Stimulated activated CD8-positive, alpha-beta memory T cell treated with anti-CD3 and anti-CD28 coated beads, Interleukin-4, amount 100 ng/mL, for 1 hour (primary cell): ENCODE measurements at places on chromosomes 7 and 10.

DNA sequence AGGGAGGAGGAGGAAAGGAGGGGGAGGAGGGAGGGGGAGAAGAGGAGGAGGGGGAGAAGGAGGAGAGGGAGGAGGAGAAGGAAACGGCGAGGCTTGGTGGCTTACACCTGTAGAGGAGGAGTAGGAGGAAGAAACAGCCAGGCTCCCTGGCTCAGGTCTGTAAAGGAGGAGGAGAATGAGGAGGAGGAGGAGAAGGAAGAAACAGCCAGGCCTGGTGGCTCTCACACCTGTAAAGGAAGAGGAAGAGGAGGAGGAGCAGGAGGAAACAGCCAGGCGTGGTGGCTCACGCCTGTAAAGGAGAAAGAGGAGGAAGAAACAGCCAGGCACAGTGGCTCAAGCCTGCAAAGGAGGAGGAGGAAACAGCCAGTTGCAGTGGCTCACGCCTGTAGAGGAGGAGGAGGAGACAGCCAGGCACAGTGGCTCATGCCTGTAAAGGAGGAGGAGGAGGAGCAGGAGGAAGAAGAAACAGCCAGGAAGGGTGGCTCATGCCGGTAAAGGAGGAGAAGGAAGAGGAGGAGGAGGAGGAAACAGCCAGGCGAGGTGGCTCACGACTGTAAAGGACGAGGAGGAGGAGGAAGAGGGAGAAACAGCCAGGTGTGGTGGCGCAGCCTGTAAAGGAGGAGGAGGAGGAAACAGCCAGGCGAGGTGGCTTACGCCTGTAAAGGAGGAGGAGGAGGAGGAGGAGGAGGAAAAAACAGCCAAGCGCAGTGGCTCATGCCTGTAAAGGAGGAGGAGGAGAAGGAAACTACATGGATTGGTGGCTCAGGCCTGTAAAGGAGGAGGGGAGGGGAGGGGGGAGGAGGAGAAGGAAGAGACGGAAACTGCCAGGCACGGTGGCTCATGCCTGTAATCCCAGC, 14.9 kb upstream of the CRCP start:
- DNase-seq, result no peak

DNA sequence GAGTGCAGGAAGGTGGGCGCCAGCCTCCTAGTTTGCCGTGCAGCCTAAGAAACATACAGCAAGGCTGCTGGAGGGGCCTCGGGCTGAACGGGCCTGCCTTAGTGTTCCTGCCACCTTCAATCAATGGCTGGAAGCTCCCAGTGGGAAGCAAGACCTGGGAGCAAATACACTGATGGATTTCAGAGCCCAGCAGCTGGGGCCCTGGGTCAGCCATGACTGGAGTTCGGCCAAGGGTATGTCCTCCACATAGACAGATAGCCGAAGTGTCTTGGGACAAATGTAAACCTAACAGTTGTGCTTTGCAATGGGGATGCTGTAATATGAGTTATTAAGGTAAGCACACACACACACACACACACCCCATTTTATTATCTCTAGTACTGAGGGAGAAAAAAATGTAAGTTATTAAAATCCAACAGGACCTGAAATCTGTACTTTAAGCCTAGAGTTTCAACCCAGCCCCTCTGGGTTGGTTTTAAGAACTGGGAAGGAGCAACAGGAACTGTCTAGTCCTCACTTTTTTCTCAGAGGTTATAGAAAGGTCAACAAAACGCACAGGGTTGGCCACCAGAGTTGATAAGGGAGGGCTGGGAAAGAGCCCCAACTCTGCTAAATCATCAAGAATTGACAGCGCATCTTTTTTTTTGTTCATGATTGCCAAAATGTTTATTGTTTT, 50.0 kb upstream of the CELF2 start:
- no peak for DNase-seq

DNA sequence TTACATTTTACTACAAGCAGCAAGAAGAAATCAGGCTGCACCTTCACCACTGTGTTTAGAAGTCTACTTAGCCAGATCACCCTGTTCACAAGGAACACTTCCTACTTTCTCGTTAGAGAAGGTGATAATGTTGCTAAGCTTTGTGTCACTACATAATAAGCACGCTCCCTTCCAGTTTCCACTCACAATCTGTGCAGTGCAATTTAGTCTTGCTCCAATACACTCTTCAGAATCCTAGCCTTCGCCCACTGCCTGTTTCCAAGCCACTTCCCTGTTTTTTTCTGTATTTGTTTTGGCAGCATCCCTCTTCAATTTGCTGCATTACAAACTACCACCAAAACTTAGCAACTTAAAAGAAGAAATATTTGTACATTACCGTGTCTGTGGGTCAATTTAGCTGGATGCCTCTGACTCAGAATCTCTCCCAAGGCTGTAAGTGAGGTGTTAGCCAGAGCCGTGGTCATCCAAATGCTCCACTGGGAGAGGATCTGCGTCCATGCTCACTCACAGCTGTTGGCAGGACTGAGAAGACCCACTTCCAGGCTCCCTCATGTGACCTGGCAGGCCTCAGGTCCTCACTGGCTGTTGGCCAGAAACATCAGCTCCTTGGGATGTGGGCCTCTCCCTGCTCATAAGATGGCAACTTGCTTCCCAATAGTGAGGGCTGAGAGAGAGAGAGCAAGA, 110.4 kb downstream of the PON1 start:
- DNase-seq, result no peak

- no peak for DNase-seq
These were observed 6.5 kb downstream of the ZAN start for GRCh38 chr7:100739934-100740333.

GRCh38 chr10:32072025-32072800, 16.0 kb upstream of the KIF5B start:
- DNase-seq, result no peak

DNA sequence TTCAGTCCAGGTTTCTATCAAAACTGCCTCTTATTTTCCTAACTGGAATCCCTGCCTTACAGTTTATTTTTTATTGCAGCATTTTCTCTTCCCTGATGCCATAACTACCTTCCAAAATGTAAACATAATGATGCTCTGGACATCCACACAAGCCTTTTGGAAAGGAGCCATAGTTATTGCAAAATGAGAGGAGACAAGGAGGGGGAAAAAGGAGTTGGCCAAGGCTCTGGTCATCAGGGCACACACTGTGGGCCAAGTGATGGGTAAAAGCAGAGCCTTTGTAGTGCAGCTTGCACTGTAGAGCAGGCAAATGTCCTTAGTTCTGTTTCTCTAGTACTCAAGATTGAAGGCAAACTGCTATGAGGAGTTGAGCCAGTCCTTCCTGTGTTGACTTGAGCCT, 289.3 kb upstream of the MTPN start:
- DNase-seq, result no peak

- DNase-seq, result no peak
These were observed 1291.2 kb downstream of the XPNPEP1 start for GRCh38 chr10:108632144-108632543.

DNA sequence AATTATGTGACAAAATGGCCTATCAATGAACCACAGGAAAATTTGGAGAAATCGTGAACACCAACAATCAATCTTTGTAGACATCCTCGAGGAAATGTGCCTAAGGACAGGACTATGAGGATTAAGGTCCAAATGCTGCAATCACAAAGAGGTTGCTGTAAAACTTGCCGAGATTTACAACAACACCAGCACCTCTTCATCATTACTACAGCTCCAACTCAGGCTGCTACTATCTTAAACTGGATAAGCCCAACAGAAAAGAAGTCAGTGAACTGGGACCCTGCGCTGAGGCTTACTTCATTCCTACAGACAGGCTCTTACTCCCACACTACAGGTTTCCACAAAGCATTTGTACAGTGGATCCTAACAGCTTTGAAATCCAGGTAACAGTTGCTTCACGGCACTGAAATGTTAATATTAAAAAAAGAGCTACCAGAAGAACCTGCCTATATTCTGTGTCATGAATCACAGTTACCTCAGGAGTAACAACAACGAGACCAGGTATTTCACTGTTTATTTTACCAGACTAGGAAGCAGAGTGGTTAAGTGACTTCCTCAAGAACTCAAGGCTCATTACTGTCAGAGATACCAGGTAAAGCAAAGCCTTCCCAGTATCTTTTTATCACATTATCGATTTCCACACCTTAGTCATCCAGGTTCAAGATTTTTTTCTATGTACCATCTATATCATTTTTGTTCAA, 23.9 kb downstream of the CACUL1 start:
- DNase-seq, result no peak
